ENCODE measurements at places on chromosomes 11 and 22. TPM values are rescaled to one million over a fixed set of nuclear protein-coding genes. Genes with fewer than 3 reads are reported as not detected.

- peak; percentile 79 for DNase-seq
These were observed 10.1 kb downstream of the RAG1 start for GRCh38 chr11:36577859-36578258.

- DNase-seq = peak; percentile 42
These were observed 2.9 kb downstream of the BCR start for GRCh38 chr22:23183061-23183698.

DNA sequence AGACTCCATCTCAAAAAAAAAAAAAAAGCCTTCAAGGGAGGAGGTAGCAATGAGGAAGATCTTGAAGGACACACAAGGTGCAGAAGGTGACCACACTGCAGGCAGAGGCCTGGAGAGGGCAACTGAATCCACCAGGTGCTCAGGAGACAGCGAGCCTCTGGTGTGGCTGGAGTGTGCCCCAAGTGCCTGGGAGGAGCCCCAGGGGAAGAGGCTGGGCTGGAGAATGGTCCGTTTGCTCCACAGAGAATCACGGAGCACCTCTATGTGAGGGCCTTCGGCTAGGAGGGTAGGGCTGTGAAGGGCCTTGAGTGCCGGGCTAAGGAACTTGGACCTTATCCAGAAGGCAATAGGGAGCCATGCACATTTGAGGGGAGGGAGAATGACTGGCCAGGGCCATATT lies 50.3 kb downstream of the ARRB1 start:
- no peak for DNase-seq

Gene MUC2
- not detected for total RNA-seq

GRCh38 chr22:36334081-36334820 lies 53.5 kb downstream of the MYH9 start:
- DNase-seq = no peak

GRCh38 chr11:107493117-107493516 lies 35.5 kb upstream of the CWF19L2 start:
- peak; percentile 53 for DNase-seq

- DNase-seq = no peak
These were observed 55.7 kb upstream of the TOP3B start for GRCh38 chr22:22038178-22038880.

DNA sequence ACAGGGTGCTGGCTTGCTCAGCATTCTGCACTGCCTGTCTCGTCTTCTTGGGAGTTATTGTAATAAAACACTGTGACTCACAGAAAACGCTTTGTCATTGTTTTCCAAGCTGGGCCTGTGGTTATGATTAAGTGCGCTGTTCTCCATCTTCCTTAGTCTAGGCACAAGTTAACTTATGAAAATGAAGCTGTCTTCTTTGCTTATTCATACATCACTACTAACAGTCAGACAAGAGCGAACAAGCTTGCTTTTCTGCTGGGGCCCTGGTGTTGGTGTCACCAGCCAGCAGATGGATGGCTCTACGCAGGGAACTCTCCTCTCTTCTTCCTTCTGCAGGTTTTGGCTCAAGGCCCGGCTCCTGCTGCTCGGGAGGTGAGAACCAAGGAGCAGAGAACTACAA lies 380.1 kb upstream of the SYN3 start:
- peak; percentile 87 for DNase-seq

- no peak for DNase-seq
These were observed 31.5 kb downstream of the CDKN1C start for GRCh38 chr11:2853997-2854560.

DNA sequence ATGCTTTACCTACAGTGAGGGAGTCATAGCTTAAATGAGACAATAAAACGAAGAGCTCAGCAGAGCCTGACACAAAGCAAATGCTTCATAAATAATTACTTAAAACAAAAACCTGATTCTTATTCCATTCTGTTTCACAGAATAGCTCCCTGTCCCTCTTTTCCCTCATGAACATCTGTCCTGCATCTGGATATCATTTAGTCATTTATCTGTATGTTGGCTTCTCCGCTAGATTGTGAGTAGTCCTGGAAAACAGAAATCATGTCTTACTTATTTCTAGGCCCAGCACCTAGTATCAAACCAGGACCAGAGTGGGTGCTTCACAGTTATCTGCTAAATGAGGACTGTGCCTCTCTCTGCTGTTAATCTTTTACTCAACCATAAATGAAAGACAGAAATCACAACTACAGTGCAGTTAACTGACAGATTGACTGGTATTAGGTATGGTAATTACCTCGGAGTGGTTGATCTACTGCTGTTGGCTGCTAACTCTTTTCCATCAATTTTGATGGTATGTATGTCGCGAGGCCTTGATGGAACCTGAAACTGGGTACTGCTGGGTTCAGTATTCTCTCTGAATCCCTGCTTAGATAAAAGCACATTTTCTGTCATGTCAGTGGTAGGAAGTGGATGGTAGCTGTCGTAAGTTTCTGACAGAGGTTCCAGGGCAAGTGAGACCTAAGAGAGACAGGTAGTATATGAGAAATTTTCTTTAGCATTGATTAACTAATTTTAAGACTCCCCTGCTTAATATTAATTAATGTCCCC lies 31.5 kb downstream of the C2CD3 start:
- DNase-seq = no peak

DNA sequence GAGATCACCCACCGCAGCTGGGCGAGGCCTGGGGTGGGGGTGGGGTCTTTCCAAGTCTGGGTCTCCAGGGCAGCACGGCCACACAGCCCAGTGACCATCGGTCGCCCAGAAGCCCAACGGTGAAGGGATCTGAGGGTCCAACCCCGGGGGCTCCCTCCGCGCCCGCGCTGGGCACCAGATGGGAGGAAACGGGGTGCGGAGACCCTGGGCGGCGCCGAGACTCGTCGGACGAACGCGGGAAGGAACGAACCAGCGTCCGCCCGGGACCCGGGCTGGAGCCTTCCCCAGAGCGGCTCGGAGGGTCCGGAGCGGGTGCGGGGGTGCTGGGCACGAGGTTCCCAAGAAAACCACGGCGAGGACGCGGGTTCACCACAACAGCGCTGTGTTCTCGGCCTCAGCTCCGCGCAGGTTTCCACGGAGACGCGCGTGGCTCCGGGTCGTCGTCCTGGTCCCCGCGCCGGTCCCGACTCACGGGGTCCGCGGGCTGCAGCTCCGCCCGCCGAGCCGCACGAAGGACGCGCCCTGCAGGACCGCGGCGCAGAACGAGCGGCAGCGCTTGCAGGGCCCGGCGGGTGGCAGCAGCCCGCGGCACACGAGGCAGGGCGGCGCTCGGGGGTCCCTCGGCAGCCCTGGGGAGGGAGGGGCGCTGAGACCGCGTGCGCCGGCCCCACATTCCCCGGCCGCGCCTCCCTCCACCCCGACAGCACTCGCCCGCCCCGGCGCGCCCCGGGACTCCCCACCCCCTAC lies 2.3 kb upstream of the IL17REL start:
- DNase-seq = no peak

DNA sequence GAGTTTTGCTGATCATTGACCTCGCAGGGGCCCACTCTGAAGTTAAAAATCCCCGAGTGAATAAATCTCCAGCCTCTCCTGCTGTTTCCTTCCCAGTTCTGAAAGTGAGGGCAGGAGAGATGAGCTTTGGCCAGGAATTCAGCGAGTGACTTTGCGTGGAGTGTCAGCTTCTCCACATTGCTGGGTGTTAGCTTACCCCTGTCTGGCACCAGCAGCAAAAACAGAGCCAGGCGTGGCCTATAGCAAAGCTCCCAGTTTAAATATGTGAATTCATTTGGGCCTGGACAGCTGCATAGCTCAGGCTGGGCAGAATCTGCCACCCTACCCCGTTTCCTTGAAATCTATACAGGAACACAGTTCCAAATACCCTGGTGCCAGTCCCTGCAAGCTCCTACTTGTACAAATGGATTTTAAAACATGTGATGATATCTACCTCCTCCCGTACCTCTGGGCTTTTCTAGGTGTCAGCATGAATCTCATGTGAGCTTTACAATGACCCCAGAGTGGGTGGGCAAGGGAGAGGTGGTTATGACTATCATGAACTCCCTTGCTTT lies 25.6 kb downstream of the TIMP3 start:
- DNase-seq = no peak

DNA sequence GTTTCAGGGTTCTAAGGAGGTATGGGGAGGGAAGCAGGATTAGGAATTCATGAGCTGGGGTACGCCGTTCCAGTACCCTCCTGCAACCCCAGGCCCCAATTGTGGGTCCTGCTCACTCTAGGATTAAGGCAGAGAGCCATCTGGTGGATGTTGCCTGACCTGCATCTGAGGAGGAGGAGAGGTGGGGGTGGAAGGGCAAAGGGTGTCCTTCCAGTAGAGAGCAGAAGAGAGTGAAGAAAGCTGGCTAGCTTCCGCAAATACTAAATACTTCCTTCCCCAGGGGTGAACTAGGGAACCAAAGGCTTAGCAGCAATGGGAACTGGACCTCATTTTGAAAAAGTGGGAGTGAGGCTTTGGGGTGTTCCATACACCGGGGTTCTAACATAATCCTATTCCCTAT lies 10.6 kb downstream of the LRRC51 start:
- peak; percentile 55 for DNase-seq

Gene C22orf31
- not detected for total RNA-seq

- no peak for DNase-seq
These were observed 342.6 kb downstream of the SOX6 start for GRCh38 chr11:16013649-16014275.

GRCh38 chr11:126133901-126134300 lies 71.2 kb upstream of the CDON start:
- DNase-seq = no peak

- DNase-seq = no peak
These were observed 89.0 kb upstream of the SHISAL1 start for GRCh38 chr22:44401783-44402110.

GRCh38 chr11:131253656-131254151 lies 116.7 kb upstream of the NTM start:
- DNase-seq = no peak

DNA sequence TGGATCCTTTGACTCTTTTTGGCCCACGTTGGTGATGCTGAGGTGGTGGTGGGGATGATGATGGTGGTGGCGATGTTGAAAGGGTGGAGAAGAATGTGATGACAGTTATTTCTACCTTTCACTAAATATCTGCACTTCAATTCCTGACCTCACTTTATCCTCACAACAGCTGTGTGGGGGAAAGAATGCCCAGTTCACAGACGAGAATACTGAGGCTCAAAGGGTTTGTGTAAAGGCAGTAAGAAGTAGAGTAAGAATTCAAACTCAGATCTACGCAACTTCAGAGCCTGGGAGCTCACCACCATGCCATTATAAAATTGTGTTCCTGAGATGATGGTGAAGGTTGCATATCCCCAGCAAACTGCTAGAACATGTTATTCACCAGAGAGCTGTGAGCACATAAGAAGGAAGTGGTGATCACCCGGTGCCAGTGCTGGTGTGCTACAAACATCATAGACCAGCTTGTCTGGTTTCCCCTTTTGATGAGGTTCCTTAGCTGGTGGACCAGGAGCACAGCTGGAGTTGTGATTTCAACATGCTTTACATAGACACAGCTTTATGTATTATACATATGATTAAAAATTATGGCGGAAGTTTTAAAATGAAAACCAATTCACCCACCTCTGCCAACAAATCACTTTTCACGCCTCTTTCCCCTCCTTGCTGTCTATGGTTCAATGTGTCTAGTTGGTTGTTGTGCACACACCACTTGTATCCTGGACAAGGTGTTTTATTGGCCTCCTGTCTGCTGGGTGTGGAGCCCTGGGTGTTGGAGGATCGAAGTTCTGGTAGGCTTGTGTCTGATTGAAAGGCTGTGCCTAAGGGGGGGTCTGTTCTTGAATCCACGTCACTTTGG lies 6.2 kb downstream of the ST14 start:
- no peak for DNase-seq
